Stimulated activated CD4-positive, alpha-beta T cell treated with anti-CD3 and anti-CD28 coated beads, Interleukin-1b, Interleukin-23, amount 100 ng/mL, for 48 hours (primary cell): ENCODE measurements at places on chromosomes 13 and 19.
A peak's percentile ranks its signal among the peaks of the same experiment; 100 is the strongest.

DNA sequence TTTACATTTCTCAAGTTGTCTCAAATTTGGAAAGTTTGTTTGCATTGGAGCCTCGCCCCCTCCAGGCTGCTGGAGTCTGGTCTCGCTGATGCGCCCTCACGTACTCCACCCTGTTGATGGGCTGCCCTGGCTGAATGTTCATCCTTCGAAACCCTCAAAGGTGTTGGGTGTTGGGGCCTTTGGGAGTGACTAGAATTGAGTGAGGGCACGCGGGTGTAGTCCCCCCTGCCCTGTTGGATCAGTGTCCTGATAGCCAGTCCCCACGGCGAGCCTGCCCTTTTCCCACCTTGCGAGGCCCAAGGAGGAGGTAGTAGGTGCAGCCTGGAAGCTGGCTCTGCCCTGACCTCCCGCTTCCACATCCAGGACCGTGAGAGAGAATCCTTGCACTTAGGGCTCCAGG lies 14.8 kb downstream of the TFDP1 start:
- no peak for DNase-seq

- DNase-seq: no peak
Measured at GRCh38 chr13:80309926-80310325, 31.0 kb downstream of the SPRY2 start.

GRCh38 chr19:54248016-54248601 lies 5.5 kb upstream of the LILRA6 start:
- DNase-seq: peak; percentile 59

- DNase-seq: no peak
Measured at GRCh38 chr13:95957331-95957730, 95.9 kb downstream of the UGGT2 start.

- no peak for DNase-seq
Measured at GRCh38 chr13:34294483-34295129, 476.7 kb downstream of the RFC3 start.

- no peak for DNase-seq
Measured at GRCh38 chr13:48400090-48400694, 12.7 kb downstream of the LPAR6 start.

DNA sequence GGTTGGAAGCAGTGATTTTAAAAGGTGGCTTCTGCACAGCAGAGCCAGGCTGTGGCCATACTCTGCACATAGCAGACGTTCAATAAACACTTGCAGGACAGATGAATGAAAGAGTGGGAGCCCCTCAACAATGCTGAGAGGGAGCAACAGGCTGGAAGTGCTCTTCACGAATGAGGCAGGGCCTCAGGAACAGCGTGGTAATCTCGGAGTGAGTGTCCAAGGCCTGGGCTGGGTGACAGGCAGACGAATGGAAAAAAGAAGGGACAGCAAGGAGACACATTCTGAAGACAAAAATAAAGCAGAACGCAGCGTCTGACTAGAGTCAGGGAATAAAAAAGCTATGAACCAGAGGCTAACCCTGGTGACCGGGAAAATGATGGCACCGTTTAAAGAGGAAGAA lies 11.1 kb downstream of the GJA3 start:
- DNase-seq: no peak
